Progenitor cell of endocrine pancreas (in vitro differentiated cells): ENCODE measurements at places on chromosomes 16 and 17. TPM values are rescaled to one million over a fixed set of nuclear protein-coding genes. Genes with fewer than 3 reads are reported as not detected.
A peak's percentile ranks its signal among the peaks of the same experiment; 100 is the strongest.

GRCh38 chr17:76268015-76268749, 3.0 kb downstream of the UBALD2 start:
- DNase-seq, result no peak
- peak overlapping the region; percentile 50 for H3K4me3 ChIP-seq
- H3K4me1 ChIP-seq, result peaks cover 24% of the 10 kb centered on the region
- peaks cover 4% of the 10 kb centered on the region for H3K36me3 ChIP-seq

DNA sequence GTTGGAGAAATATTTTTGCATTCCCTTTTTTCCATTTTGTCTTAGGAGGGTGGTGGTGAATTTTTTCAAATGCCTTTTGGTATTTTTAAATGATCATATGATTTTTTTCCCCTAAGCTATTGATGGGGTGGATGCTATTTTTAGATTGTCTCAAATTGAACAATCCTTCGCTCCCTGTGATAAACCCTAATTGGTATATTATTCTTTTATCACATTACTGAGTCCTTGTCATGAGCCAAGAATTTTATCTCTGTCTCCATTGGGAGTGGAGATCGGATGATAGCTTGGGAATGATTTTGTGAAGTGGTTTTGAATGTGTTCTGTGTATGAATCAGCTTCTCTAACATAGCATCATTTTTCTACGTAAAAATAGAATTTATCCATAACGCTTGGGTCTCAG, 15.4 kb downstream of the NECAB2 start:
- no peak for DNase-seq
- H3K36me3 ChIP-seq, result peaks cover 5% of the 10 kb centered on the region
- no peaks in the 10 kb centered on the region for H3K27me3 ChIP-seq
- H3K4me3 ChIP-seq, result no peak overlapping the region

DNA sequence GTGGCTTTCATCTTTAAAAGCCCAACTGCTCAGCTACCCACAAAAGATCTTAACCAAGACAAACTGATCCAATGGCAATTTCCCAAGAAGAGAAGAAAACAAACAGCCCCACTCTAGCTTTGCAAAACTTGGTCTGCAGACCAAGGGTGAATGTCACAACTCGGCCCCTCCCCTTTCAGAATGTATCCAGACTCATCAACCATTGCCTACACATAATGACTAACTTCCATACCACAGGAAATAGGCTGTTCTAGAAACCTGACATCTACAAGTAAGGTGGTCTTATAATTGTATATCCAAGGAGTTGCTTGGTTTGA, 16.0 kb downstream of the DCUN1D3 start:
- no peaks in the 10 kb centered on the region for H3K27me3 ChIP-seq
- H3K27ac ChIP-seq, result no peak overlapping the region
- no peak for DNase-seq
- H3K4me3 ChIP-seq, result no peak overlapping the region
- peaks cover 37% of the 10 kb centered on the region for H3K4me1 ChIP-seq
- peaks cover 5% of the 10 kb centered on the region for H3K36me3 ChIP-seq

Gene FOXL1
- not detected in 2 replicates for total RNA-seq

Gene WSCD1
- 10.3 and 11.1 TPM in 2 replicates for total RNA-seq
